Immature natural killer cell (primary cell): ENCODE measurements at places on chromosomes 6 and 20.

DNA sequence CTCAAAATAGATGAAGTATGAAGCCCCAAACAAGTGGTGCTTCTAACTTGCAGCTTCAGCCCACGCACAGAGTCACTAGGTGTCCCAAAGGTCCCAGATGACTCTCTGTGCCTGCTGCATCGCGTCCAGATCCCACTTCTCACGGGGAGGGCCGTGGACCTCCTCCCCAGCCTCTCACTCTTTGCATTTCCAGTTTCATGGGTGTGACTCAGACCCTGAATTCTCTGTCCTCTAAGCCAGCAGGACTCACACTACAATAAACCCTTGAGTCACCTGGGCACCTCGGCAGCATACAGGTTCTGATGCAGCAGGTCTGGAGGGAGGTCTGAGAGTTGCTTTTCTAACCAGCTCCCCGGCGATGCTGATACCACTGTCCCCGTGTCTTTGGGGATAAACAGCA lies 114.0 kb upstream of the RIN2 start:
- no peak for DNase-seq

DNA sequence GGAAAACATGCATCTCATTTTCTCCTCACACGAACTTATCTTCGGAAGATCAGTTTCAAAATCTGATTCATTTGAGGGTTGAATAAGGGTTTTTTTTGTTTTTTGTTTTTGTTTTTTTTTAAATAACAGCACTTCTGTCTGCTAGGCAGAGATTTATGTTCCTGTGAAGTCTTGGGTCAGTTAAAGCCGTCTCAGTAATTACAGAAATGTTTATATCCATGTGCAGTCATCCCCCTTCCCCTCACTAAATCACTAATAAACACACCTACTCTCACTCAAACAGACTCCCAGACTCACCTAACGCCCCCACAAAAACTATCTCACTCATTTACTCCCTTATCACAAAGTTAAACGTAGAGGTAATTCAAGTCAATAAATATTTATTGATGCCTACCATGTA lies 214.2 kb upstream of the SUPT3H start:
- DNase-seq = no peak

- no peak for DNase-seq
These were observed 45.2 kb upstream of the KCNK16 start for GRCh38 chr6:39367700-39368099.

GRCh38 chr6:71012866-71013469 lies 56.1 kb upstream of the B3GAT2 start:
- DNase-seq = peak; percentile 18

- DNase-seq = no peak
These were observed 242.8 kb upstream of the TCF21 start for GRCh38 chr6:133645966-133646740.

DNA sequence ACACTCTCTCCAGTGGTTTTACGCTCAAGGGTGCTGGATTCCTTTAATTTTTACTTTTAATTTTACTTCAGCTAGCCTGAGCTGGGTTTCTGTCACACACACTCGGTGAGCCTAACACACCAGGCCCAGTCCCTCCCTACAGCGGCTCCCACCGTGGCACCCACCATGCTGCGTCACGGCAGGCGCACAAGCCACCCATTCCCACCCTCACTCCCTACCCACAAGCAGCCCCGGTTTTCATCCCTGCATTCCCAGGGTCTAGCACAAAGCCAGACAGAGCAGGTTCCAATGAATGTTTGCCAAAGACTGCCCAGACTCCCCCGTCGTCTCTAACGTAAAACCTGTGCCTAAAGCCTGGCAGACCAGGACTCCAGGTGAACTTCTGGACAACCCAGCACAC lies 50.3 kb downstream of the MYH7B start:
- DNase-seq = no peak

GRCh38 chr6:23087471-23087870 lies 518.1 kb downstream of the HDGFL1 start:
- DNase-seq = no peak

GRCh38 chr6:107244742-107245480 lies 129.6 kb upstream of the BEND3 start:
- DNase-seq = no peak

GRCh38 chr6:126600258-126600916 lies 260.5 kb downstream of the CENPW start:
- no peak for DNase-seq

DNA sequence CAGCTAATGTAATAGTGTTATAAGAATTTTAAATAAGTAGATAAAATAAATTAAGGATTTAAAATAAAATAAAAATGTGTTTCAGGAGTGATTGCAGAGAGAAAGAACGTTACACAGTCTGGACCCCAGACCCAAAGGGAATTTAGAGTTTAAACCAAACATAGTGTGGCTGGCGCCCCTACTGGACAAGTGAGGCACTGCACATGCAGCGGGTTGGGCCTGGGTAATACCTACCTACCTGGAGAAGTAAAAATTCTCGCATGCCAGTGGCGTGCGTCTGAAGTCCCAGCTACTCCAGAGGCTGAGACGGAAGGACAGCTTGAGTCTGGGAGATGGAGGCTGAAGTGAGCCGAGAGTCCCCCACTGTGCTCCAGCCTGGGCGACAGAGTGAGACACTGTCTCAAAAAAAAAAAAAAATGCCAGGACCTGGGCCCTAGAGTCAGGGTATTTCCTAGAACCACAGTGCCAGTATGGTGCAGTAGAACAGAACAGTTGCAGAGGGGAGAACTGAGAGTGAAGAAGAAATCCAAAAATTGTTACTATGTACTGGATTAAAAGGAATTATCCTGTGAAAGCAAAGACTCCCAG lies 71.4 kb upstream of the TCF21 start:
- no peak for DNase-seq

GRCh38 chr6:43635387-43636307 lies at the start of gene MAD2L1BP:
MAD2L1BP (plus strand) TSS chr6:43635840; CDS start chr6:43635876, 36 bp downstream.
- DNase-seq = peak; percentile 84

GRCh38 chr20:17614176-17614811 lies 44.4 kb downstream of the DSTN start:
- DNase-seq = no peak

DNA sequence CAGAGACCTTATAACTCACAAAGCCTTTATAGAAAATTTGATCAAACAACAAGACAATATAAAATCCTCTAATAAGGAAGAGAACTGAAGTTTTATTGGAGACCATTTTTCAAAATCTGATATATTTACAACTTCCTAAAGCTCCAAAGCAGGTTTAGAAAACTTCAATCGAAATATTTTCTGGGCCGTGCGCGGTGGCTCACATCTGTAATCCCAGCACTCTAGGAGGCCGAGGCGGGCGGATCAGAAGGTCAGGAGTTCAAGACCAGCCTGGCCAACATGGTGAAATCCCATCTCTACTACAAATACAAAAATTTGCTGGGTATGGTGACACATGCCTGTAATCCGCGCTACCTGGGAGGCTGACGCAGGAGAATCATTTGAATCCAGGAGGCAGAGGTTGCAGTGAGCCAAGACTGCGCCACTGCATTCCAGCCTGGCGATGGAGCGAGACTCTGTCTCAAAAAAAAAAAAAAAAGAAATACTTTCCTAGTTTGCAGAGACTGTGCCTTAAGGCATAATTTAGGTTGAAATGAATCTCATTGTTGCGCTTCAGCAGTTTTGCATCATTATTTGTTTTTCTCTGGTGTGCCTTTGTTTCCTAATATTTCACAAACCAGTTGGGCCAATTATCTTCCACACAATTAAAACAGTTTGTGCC lies 60.6 kb upstream of the ASIP start:
- DNase-seq = no peak

DNA sequence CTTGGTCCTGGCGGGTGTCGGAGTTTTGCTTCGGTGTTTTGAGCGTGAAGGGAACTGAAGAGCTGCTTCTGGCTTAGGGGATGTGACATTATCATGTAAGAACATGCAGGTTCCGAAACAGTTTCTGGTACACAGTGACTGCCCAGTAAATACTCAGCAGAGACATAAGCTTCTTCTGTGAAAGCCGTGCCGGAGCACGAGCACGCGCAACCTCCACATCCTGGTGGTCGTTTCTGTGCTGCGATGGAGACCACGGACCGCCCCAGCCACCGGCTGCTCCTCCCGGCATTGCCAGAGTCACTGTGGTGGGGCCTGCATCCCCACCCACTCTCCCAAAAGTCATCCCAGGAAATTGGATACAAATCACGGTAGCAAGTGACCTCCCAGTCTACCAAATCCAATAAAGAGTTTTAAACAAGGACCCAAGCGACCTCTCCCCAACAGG lies 18.7 kb downstream of the KIF25 start:
- DNase-seq = no peak
